Smooth muscle cell of the coronary artery (primary cell): ENCODE measurements at places on chromosomes 16 and 17. TPM values are rescaled to one million over a fixed set of nuclear protein-coding genes. Genes with fewer than 3 reads are reported as not detected.

DNAH9 gene
- total RNA-seq, result under 0.01 TPM in 1 of 2 replicates, not detected in the other

CRHR1 gene
- not detected in 2 replicates for total RNA-seq

GFAP gene
- 1.1 TPM in 1 of 2 replicates, not detected in the other for total RNA-seq

JPH3 gene
- not detected in 2 replicates for total RNA-seq

KRT28 gene
- not detected in 2 replicates for total RNA-seq

SCIMP gene
- total RNA-seq, result not detected in 2 replicates

POLR2A gene
- 62.8 and 87.6 TPM in 2 replicates for total RNA-seq

AOC2 gene
- total RNA-seq, result 0.23 and 0.30 TPM in 2 replicates

MYLK3 gene
- 0.15 and 0.23 TPM in 2 replicates for total RNA-seq

LRRC75A gene
- 0.82 and 0.83 TPM in 2 replicates for total RNA-seq

TP53I13 gene
- 20.2 and 48.6 TPM in 2 replicates for total RNA-seq

KRTAP4-1 gene
- total RNA-seq, result not detected in 2 replicates

GUCY2D gene
- not detected in 2 replicates for total RNA-seq

DNAAF8 gene
- 0.47 and 1.1 TPM in 2 replicates for total RNA-seq

TMIGD1 gene
- total RNA-seq, result not detected in 2 replicates

ALOX15 gene
- not detected in 2 replicates for total RNA-seq

MYCBPAP gene
- 0.15 and 4.1 TPM in 2 replicates for total RNA-seq

LDAF1 gene
- 36.7 and 91.3 TPM in 2 replicates for total RNA-seq

TBC1D3G gene
- not detected in 2 replicates for total RNA-seq

AOC3 gene
- 0.23 and 0.94 TPM in 2 replicates for total RNA-seq

MYL11 gene
- not detected in 2 replicates for total RNA-seq

OR2C1 gene
- total RNA-seq, result 0.08 and 0.23 TPM in 2 replicates

SYT17 gene
- total RNA-seq, result 0.12 and 0.15 TPM in 2 replicates

KRT24 gene
- total RNA-seq, result not detected in 2 replicates

PRR35 gene
- total RNA-seq, result under 0.01 TPM in 1 of 2 replicates, not detected in the other

GALR2 gene
- not detected in 2 replicates for total RNA-seq
